Activated CD4-positive, alpha-beta T cell treated with anti-CD3 and anti-CD28 coated beads, Interleukin-2, amount 50 U/mL, for 4 hours (primary cell): ENCODE measurements at places on chromosomes 3 and 15.
A peak's percentile ranks its signal among the peaks of the same experiment; 100 is the strongest.

- no peak for DNase-seq
Measured at GRCh38 chr3:136311261-136311660, 61.1 kb downstream of the PCCB start.

GRCh38 chr3:42012383-42012934 is 50.6 kb upstream of the ULK4 start:
- no peak for DNase-seq

DNA sequence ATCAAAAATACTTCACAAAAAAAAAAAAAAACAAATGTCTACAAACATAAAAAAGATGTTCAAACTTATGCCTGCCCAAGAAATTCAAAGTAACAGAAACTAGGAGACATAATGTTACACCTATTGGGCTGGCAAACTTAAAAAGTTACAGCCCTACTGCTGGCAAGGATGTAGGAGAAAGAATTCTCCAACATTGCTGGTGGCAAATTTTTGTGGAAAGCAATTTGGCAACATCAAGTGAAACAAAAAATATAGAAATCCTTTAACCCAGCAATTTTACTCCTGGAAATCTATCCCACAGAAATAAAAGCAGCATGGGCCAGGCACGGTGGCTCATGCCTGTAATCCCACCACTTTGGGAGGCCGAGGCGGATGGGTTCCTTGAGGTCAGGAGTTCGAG is 73.2 kb downstream of the STAG1 start:
- DNase-seq = no peak

DNA sequence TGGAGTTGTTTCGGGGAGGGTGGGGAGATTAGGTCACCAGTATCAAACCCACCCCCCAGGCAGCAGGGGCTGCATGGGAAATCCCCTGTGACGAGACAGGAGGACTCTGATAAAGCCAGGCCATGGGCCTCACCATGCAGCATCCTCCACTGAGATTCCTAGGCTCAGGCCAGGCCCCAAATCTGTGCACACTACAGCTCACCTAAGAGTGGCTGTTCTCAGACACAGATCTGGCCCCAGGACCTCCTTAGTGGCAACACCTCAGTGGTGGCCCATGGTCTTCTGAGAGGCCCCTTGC is 29.0 kb downstream of the PXYLP1 start:
- DNase-seq = no peak

DNA sequence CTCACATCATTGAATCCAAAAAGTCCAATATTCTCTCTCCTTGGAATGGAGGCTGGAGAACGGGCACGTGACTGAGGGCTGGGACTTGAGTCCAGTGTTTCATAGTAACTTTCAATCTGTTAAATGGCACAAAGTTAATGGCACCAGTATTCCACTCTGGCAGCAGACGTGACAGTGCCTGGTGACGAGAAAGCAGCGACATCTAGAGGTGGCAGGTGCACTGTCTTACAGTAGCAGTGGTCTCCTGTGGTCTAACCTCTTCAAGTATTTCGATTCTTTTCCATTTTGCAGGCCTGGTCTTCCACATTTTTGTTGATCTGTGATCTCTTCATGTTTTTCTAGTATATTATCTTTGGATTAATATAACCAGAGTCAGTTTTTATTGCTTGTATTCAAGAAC is 107.1 kb downstream of the OXSM start:
- DNase-seq = no peak

DNA sequence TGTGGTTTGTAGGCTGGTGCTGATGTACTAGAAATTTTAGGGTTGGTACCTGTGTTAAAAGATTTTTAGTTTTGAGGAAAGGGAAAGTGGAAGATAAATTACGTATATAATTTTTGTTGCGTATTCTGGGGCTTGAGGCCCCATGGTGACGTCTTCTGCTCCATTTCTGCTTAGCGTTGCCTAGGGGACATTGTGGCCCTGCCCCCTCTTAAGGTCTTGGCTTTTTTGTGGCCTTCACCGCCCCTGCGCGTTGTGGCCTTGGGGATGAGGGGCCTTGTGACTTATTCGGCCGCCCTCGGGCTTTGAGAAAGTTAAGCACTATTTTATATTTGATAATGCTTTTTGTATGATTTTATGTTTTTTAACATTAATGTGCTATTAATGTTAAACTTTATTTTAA is 182.0 kb downstream of the KLF13 start:
- DNase-seq = no peak

DNA sequence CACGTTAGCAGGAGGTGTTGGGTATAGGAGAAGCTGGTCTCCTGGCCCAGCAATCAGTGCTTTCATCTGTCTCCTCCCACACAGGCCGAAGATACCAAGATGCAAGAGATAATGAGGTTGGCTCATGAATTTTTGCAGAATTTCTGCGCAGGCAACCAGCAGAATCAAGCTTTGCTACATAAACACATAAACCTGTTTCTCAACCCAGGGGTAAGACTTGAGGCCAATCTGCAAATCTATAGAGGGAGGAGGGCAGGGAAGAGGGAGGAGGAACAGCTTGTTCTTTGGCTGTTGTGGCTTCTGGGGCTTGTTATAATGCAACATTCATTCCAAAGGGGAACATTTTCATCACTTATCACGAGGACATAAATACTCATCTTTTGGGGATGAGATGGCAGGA is 195.3 kb downstream of the ITPR1 start:
- no peak for DNase-seq

DNA sequence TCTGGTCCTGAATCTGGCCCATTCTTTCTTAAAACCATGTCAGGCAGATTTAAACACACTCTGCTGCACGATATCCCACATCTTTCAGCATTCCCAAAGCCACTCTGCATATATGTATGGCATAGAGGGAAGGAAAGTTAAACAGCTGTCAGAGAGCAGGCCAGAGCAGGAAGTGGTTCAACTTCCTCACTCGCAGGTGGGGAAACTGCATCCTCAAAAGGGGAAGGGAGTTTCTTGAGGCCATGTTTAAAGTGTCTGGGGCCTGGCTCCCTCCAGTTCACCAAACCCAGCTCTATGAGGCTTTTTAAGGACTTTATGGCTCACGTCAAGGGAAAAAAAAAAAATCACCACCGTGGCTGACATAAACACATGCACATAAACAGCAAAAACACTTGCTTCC is 123.1 kb downstream of the OPA1 start:
- DNase-seq = no peak

GRCh38 chr15:40930430-40931299 is 1.5 kb downstream of the DLL4 start:
- peak; percentile 54 for DNase-seq

- DNase-seq = no peak
Measured at GRCh38 chr15:63473007-63473748, 31.2 kb upstream of the USP3 start.

DNA sequence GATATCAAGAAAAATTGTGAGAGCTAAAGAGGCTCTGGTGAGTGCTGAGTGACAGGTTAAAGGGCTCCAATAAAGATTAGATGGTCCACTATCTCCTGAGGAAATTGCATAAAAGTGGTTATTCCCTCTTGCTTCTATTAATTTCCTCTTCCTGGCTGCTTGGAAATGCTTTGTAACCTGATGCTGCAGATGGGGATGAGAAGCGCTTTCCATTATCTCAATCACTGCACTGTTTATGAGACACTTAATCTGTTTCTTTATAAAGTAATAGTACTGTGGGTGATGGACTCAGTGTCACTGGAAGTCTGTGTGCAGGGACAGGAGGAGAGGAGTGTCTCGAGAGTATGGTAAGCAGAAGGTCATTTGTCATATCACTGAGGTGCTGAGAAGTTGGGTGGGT is 305.3 kb downstream of the EPHB1 start:
- DNase-seq = no peak

DNA sequence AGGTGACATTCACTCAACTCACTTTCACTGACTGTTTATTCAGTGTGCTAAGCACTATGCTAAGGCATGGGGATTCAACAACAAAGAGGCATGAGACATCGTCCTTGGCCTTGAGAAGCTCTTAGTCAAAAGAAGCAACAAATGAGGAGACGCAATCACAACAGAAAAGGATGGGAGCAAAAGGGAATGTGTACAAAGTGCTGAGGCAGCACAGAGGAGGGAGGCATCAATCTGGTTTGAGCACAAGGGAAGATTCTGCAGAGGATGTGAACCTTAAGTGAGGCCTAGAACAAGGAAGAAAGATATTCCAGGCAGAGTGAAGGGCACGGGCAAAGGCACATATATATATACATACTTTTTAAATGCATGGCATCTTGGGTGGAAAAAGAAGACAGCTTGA is 151.3 kb downstream of the ERC2 start:
- DNase-seq = no peak

- DNase-seq = peak; percentile 3
Measured at GRCh38 chr15:90481023-90481422, 48.7 kb upstream of the CRTC3 start.

DNA sequence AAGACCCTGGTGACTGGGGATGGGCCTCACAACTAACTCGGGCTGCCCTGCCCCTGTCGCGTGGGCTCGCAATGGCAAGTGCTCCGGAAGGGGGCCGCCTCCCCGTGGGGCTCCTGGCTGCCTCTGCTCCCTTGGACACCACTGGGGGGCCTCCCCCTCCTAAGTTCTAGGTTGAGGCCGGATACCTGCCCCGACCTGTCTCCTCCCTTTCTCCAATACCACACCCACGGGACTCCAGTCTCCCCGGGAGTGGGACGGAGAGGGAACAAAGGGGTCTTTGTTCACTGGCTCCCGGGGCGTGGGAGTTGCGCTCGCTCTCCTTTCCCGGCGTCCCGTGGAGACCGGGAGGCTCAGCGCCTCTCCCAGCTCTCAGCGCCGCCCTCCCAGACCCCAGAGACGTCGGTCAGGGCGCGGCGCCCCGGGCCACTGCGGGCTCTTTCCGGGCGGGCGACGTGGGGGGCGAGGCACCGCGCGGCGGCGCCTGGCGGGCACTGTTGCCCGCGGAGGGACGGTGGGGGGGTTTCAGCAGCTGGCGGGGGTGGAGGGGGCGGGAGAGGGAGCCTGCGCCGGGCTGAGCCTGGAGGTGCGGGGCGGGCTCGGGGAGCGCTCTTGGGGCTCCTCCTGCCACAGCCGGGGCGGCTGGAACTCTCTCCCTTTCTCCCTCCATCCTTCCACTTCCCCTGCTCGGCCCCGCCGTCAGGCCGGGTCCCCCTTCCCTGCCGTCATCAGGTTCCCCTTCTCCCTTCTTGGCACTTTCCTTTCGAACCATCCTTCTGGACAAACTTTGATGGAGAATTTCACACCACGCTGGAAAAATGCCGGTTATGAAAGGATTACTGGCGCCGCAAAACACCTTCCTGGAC is at the start of gene KCNH8:
TSS of gene KCNH8 (plus strand) at position 606 of the 863 bp plus-strand sequence. CDS start at position 816, 210 bp downstream.
- no peak for DNase-seq

DNA sequence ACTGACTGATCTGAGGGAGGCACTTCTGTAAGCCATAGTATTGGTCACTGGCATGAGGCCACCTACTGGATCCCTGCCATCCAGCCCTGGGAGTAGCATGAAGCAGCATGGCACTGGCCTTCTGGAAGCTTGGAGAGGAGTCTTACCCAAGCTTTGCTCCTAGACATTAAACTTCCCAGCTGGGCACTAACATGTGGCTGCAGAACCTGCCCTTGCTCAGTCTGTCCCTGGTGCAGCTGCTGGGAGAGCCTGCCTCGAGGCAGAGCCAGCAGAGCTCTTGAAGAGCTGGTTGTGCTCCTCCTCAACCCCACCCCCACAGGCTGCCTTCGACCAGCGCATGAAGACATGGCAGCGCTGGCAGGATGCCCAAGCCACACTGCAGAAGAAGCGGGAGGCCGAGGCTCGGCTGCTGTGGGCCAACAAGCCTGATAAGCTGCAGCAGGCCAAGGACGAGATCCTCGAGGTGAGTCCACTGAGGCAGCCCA is 17.1 kb upstream of the SNX22 start:
- DNase-seq = no peak

DNA sequence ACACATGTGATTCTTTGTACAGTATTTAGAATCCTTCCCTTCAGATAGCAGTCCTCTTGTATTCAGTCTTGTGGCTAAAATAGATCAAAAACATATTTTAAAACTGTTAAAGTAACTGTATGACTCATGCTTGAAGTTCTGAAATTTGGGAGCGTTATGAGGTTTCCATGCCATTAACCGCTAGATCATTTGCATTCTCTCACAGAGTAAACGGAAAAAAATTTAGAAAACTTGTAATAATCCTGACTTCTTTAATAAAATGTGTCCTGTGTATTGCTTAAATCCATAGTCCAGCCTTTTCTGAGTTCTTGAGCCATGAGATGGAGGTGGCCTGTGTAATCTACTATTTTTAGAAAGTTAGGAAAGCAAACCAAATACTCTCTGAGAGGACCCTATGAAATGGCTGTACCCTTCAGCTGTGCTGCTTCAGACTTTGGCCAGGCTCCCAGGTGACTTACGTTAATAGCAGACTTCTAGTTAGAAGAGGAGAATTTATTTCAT is 33.8 kb downstream of the MBNL1 start:
- no peak for DNase-seq

- no peak for DNase-seq
Measured at GRCh38 chr15:49521802-49522201, 98.8 kb downstream of the FGF7 start.

GRCh38 chr15:69319384-69320375 is 21.0 kb downstream of the PAQR5 start:
- no peak for DNase-seq

DNA sequence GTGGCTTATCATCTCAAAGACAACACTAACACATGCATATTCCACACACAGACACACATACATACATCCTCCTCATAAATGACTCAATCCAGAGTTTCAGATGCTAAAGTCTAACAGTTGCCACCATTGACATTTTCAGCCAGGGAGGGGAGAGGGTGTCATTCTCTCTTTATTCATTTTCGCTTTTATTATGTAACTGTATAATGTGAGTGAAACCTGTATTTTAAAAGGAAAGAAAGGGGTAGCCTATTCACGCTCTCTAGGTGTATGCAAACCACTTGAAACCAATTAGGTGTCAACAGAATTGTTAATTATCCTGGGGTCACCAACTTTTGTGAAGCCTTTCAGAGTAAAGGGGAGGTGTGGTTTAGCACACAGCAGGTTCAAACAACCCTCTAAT is 1282.9 kb downstream of the ROBO2 start:
- no peak for DNase-seq

GRCh38 chr3:118587847-118588246 is 446.8 kb downstream of the IGSF11 start:
- no peak for DNase-seq

- DNase-seq = no peak
Measured at GRCh38 chr3:150128126-150128525, 157.4 kb upstream of the PFN2 start.

- DNase-seq = no peak
Measured at GRCh38 chr3:149579838-149580542, 77.8 kb downstream of the WWTR1 start.

DNA sequence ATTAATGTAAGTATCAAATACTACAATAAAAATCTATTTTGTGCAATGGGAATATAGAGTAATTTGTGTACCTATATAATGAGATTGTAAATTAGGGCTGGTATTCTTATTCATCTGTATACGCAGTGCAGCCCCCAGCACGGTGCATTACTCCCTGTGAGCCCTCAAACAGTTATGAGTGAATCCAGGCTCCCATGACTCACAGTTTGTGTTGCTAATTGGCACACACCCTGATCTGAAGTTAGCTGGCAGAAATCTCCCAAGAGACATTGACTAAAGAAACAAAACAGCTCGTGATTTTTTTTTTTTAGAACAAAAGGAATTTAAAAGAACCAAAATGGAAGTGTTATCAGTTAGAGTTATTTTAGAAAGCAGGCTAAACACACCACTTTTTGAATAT is 15.7 kb downstream of the GK5 start:
- DNase-seq = no peak

GRCh38 chr15:66570842-66571478 is 5.2 kb upstream of the LCTL start:
- DNase-seq = no peak

- DNase-seq = no peak
Measured at GRCh38 chr15:62119227-62119864, 45.7 kb downstream of the C2CD4B start.

- DNase-seq = no peak
Measured at GRCh38 chr3:37712918-37713817, 148.5 kb upstream of the CTDSPL start.

GRCh38 chr3:59953104-59953503 is 903.3 kb upstream of the CFAP20DC start:
- DNase-seq = no peak
